Cerebellum (tissue), 4 donors: ENCODE measurements at places on chromosomes 6 and 20. TPM values are rescaled to one million over a fixed set of nuclear protein-coding genes. Genes with fewer than 3 reads are reported as not detected.

DNA sequence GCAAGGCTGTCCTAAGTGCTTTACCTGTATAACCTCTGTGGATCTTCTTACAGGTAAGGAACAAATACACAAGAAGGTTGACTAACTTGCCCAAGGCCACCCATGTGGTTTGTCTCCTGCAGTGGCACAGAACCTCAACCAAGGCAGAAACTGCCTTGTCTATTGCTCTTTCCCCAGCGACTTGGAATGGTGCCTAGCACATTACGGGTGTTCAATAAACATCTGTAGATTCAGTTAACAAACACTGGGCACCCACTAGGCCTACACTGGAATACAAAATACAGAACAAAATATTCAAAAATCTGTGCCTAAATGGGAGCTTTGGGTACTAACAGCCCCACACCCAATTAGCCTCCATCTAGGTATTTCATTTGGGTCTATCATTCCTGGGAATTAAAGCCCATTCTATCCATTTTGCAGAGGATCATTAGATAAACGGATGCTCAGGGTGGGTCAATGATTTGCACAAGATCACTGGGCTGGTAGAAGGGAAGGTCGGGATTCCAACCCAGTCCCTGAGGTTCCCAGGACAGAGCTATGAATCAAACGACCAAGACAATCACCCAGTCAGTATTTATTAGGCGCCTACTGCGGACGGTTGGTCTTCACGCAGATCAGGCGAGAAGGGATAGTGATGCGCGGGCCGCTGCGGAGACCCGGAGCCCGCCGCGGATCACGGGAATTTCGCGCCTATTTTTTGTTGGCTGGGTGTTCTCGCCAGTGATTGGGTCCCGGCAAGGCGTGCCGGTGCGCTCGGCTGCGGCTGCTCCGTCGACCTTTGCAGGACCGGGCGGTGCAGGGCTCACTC lies at the start of gene STK35:
TSS of gene STK35 (plus strand) at position 771 of the 808 bp plus-strand sequence. CDS start 55 bp downstream, outside the sequence.
- DNase-seq = peak; percentile 88

- no peak for DNase-seq
These were observed 456.0 kb upstream of the PTCHD4 start for GRCh38 chr6:48567016-48567415.

DNA sequence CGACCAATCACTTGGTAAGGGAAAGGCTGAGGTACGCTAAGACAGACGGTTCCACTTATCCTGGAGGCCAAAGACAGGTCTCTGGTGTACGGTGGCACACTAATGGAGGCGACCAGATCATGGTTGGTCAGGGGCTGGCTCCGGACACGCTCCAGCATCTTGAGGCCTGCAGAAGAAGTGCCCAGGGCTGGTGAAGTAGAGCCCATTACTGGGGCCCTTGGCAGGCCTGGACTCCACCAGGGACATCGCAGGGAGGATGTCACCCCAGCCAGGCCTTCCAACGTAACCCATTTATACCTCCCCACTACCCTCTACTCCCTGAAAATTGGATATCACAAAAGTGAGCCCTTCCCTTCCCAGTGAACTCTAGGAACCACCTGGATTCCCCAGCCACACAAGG lies 16.2 kb downstream of the KHDC1L start:
- no peak for DNase-seq

- DNase-seq = no peak
These were observed 1.1 kb upstream of the USP49 start for GRCh38 chr6:41896281-41896680.

DNA sequence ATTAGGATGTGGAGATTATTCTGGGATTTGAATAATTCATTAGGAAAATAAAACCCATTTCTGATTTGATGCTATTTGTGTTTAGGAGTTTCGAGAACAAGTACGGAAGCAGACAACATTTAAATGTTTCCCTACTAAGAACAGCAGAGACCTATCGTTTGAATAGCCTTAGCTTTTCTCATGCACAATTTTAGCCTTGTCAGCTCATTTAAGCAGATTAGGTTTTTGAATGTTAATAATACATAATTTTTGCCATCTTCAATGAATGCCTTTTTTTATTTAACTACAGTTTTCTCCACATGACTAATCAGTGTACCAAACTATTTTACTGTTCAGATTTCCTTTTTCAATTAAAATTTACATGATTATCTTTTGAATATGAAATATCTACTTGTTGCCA lies 592.0 kb downstream of the BCKDHB start:
- DNase-seq = no peak

GRCh38 chr6:12033770-12034169 lies 21.7 kb downstream of the HIVEP1 start:
- no peak for DNase-seq

The GSTA3 gene
- not detected for total RNA-seq

GRCh38 chr6:163226836-163227485 lies 187.6 kb upstream of the QKI start:
- DNase-seq = no peak

The KIF25 gene
- total RNA-seq = 0.64 TPM

The POM121L2 gene
- total RNA-seq = not detected

GRCh38 chr20:33653218-33653899 lies 8.8 kb upstream of the C20orf144 start:
- DNase-seq = peak; percentile 60

The GDAP1L1 gene
- 55.4 TPM for total RNA-seq

The PHACTR1 gene
- total RNA-seq = 35.8 TPM

The PPP1R14C gene
- 30.2 TPM for total RNA-seq

DNA sequence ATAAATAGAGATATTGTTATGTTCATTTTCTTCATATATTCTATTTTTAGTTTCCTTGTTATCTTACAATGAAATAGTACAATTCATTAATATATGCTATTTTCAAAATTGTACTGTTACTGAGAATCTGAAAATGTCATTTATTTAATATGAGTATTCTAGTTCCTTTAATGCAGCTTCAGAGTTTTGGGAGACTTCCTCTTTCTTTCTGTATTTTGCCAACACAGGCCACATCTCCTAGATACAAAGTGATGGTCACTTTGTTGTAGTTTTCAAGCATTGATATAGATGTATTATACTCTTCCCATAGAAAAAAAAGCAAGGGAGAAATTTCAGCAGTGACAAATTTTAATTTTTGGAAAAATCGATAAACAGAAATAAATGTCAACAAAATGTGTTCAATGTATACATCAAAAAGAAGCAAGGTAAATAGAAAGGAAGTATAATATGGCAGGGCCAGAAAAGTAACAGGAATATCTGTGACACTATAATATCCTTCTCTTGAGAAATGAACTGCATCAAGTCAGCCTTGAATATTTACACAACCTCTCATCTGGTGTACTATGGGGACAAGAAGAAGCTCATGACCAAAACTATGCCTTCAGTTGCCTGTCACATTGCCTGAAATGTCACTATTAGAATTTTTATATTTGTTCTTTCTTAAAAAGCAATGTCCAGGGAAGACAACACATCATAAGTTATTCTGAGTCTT lies 396.0 kb downstream of the TBC1D32 start:
- DNase-seq = no peak

The FABP7 gene
- total RNA-seq = 266 TPM

- DNase-seq = no peak
These were observed 18.4 kb downstream of the PKIG start for GRCh38 chr20:44600758-44601201.

DNA sequence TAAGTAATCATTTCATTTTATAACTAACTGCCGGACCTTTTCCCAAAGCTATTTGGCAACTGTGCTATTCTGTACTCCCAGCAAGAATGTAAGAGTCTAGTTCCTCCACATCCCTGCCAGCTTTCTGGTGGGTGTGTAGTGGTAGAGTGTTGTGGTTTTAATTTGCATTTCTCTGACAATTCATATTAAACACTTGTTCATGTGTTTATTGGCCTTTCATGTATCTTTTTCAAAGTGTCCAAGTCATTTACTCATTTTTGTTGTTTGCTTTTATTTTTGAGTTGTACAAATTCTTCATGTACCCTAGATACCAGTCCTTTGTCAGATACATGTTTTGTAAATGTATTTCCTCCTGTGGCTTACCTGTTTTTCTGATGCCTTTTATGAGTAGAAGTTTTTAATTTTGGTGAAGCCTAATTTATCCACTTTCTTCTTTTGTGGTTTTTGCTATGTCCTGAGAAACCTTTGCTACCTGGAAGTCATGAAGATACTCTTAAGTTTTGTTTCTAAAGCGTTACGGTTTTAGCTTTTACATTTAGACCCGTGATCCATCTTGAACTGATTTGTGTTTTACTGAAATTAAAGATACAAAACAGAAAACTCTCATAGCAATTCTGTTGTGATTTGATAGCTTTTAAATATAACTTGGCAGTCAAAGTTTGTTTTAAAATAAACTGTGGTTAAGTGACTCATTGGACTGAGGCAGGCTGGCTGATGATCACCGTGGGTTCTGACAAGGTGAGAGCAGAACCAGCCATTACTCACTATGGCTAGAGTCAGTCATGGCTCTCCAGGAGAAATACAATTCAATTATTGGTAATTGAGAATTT lies 8.0 kb downstream of the MYLIP start:
- no peak for DNase-seq

The FRK gene
- 0.36 TPM for total RNA-seq

GRCh38 chr6:57222743-57223077 lies 603 bp upstream of the RAB23 start:
- no peak for DNase-seq

DNA sequence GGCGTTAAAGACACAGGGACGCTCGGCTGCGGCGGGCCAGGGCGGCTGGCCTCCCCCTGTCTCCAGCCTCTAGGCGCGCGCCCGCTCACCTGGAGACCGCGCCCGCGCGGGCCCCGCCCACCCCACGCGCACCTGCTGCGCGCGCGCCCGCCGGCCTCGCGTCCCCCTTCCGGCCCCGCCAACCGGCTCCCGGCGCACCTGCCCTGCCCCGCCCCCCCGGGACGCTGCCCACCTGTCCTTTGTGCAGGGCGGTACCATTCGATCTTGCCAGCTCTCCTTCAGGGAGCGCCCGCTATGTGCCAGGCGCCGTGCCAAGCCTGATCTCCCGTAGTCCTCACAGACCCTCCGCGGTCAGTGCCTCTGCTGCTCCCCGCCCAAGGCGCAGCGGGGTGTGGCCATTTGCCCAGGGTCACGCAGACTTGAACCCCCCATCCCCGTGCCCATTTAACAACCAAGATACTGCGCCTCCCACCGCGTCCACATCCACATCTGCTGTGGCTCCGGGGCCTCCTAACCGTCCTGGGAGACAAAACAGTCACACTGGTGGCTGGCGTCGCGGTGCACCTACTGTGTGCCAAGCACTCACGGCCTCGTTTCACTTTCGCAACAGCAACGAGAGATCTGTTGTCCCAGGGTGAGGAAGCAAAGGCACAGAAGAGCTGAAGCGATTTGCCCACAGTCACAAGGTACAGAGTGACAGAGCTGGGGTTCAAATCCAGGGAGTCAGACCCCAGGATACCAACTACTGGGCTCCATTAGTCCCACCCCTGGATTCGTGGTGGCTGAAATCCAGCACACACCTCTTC lies 48.1 kb downstream of the NOL4L start:
- peak; percentile 74 for DNase-seq
